Fibroblast of lung (primary cell): ENCODE measurements at places on chromosomes 1 and 21.

DNA sequence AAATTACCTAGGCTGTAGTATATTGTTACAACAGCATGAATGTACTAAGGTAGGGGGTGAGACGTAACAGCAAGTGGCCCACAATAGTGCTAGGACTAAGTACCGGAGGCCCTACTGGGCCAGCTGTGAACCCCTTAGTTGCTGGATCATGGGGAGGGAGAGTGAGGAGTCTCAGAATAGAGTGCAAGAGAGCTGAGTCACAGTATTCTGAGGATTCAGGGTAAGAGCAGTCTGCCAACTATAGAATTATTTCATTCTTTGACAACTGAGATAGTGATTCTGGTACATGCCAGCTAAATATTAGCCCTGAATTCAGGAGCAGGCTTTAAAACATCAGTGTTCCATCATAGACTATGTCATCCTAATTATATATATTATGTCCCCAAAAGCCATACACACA, 218.7 kb downstream of the TM2D1 start:
- no peak for DNase-seq

GRCh38 chr1:26278724-26279455, 996 bp upstream of the SH3BGRL3 start:
- peak; percentile 70 for DNase-seq

DNA sequence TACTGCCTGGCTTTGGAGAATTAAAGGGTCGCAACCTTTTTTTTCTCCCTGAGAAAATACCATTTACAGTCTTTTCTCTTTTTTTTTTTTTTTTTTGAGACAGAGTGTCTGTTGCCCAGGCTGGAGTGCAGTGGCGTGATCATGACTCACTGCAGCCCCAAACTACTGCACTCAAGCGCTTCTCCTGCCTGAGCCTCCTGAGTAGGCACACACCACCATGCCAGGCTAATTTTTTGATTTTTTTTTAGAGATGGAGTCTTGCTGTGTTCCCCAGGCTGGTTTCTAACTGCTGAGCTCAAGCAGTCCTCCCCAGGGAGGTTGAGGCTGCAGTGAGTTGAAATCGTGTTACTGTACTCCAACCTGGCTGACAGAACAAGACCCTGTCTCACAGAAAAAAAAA, 24.6 kb downstream of the UBE4B start:
- peak; percentile 28 for DNase-seq

GRCh38 chr1:170790175-170790574, 126.2 kb downstream of the PRRX1 start:
- DNase-seq: no peak

DNA sequence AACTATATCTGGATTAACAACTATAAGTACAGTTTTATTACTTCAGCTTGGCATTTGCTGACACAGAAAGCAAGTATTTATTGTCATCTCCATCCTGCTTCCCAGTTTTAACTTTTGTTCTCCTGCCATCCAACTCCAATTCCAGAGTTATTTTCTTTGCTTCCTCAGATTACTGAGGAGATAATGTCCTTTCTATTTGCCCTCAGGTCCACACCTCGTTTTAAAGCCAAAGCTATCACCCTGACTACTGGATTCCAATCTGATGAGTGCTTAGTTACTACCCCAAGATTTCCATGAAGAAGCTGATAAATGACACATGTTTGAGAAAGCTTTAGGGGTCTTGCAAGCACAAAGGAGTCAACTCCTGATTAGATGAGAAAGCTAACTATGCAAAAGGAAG, 25.2 kb downstream of the ACKR1 start:
- peak; percentile 3 for DNase-seq

DNA sequence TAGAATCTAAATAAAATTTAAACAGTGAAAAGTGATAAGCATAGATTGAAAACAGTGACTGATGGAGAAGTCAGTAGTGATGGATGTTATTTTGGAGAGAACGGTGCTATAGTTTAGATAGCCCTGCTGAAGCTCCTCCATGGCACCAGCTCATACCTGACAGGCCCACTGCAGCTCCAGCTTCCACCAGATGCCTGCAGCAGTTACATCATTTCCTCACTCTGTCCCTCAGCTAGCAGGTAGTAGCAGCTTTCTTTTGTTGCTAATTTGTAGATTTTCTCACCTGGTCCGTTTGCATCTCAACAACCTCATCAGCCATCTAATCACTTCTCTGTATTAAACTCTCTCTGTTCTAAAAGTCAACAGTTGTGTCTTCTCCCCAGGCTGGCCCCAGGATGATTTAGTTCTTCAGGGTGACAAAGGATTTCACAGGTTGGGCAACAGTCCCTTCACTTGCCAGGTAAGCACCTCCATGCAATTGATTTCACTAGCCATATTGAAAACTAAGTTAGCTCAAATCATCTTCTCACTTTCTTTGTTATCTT, 128.3 kb downstream of the LMX1A start:
- no peak for DNase-seq

DNA sequence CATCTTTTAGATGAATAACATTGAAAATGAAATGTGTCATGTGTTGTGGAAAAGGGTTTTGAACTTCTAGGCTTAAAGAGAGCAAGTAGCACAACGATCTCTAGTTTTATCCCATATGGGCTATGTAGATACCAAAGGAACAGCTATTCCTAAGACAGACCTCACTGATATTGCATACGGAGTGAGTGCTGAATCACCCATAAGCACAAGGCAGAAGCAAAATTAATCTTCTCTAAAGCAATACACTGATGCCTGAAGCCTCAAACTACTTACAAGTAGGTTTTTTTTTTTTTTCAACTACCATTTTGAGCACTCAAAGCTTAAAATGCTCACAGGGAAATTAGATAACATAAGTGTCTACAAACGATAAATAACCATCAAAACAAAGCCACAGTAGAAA, 5.0 kb upstream of the KMO start:
- no peak for DNase-seq

DNA sequence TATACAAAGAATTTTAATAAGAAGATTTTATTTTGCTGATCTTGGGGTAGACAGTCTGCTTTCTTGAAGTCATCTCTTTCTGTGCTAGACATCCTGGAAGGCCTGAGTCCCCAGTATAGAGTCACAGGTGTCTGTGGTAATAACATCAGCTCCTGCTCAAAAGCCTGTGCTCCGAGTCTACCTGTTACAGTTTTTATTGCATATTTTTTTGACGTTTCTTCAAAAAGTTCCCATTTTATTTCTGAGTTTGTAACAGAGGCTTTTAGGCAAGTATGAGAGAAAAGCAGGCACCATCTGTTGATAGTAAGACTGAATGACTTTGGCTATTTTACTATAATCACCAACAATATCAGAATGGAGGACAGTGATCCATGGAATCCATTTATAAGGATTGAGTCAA, 58.0 kb upstream of the WDR26 start:
- DNase-seq: no peak

GRCh38 chr1:177368255-177368654, 197.5 kb downstream of the BRINP2 start:
- peak; percentile 19 for DNase-seq

GRCh38 chr21:44702973-44703730, 6.2 kb downstream of the KRTAP10-12 start:
- DNase-seq: no peak

DNA sequence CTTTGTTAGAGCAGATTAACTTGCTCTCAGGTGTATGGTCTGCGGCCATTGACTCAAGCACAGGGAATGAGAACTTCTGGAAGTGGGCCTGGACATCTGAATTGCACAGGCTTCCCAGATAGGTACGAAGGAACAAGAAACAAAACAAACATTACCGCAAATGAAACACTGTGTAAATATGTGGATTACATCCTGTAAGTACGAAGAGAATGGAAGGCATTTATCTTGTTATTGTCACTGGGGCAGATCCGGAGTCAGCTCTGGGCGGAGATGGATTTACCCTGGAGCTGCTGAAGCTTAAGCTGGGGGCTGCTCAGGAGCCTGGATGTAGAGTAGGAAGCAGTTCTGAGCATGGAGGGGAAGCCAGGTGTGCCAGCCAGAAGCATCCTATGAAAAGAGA, 6.8 kb downstream of the HES2 start:
- DNase-seq: no peak

DNA sequence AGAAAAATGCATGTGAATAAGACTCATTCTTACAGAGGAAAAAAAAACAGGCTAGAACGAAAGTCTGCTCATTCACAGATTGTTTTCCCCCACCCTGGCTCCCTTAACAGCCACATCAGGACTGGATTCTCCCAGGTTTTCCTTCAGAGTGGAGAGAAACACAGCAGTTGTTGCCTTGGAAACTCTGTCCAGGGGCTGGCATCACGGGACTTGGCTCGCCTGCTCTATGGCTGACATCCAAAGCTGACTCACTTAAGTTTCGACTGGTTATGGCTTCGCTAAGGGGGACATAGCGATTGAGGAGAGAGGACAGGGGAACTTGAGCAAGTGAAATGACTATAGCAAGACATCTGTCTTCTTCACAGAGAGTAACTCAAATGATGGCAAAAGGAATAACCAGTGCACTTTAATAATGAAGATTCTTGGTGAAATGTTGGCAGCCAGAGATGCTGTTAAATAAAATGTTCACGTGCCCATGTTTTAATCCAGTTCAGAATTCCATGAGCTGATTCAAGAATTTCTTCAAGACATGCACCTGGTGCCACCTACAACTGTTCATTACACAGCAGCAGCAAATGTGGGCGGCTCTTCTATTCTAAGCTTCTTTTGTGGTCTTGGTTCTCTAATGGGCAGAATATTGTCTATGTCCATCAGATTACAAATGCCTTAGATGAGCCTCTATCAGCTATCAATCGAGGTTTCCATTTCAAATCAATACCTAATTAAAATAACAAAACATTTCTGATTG, 21.8 kb downstream of the MIS18A start:
- DNase-seq: peak; percentile 94

DNA sequence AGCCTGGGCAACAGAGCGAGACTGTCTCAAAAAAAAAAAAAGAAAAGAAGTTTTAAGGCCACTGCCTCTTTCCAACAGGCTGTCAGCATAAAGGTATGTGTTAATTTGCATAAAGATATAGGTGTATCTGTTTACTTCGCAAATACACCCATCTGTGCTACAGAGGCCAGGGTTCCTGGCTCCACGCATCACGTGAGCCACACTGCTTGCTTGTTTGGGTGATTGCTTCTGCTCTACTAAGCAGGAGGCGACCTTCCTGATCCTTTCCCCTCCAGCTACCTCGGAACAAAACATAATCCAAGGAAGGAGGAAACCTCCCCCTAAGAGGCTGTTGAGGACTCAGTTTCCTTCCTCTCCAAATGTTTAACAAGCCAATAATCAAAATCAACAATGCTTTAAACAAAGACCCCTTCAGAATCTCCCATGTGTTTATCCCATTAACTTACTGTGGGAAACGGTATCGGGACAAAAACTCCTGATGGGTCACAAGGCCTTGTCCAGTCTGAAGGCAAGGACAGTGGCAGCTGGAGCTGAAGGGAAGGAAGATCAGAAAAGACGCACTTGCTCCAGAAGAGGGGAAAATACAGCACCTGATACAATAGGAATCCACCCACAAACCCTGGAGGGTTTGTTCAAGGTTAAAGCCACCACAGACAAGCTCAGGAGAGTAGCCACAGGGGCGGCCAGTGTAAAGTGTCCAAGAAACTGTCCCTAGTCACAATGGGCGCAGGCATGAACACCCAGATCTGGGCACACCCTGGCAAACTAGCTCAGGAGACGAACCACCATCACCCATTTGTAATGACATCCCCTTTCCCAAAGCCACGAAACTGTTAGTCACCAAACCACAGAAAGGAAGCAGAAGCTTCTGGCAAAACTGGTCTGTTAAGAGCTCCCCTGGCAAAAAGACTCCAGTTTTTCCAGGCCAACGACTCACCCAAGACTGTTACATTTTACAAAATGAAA, 17.2 kb downstream of the CTNNBIP1 start:
- DNase-seq: peak; percentile 91

- DNase-seq: no peak
These were observed 437.0 kb downstream of the MATN1 start for GRCh38 chr1:30286241-30286987.

DNA sequence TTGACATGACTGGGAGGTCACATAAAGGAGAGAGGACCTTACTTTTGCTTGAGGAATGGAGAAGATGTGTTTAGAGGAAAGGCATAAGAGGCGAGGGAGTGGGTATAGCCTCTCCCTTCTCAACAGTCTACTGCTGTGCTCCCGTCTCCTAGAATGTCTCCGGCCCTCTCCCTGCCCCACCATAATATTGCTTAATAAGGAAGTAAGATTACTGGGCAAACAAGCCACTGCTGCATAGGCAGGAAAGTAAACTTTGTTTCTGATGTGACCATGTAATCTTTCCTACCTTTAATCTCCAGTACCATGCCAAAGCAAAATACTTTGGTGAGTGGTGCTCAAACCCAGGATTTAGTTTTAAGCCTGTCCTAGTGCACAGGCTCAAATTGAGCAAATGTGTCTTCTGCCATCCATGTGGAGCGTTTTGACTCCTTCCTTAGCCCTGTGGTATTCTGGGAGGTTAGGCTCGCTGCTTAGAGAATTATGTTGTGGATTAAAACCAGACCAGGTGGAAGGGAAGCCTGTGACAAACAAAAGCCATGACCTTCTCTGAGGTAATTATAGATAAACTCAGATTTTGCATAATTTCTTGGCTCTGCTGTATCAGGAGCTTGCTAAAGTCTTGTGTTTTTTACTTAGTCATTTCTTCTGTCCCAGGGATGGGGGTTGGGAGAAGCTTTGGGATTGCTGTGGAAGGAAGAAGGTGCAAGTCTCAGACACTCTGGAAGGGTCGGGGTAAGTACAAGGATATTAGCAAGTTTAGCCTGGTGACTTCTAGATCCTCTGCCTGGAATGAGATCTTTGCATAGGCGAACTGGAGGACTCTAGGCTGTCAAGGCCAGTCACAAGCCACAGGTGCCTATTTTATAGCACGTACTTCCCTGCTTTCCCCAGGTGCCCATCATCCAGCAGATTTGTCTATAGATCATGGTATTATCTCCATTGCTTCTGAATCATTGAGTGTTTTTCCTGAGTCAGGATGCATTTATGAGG, 34.5 kb upstream of the DIPK1A start:
- DNase-seq: no peak

DNA sequence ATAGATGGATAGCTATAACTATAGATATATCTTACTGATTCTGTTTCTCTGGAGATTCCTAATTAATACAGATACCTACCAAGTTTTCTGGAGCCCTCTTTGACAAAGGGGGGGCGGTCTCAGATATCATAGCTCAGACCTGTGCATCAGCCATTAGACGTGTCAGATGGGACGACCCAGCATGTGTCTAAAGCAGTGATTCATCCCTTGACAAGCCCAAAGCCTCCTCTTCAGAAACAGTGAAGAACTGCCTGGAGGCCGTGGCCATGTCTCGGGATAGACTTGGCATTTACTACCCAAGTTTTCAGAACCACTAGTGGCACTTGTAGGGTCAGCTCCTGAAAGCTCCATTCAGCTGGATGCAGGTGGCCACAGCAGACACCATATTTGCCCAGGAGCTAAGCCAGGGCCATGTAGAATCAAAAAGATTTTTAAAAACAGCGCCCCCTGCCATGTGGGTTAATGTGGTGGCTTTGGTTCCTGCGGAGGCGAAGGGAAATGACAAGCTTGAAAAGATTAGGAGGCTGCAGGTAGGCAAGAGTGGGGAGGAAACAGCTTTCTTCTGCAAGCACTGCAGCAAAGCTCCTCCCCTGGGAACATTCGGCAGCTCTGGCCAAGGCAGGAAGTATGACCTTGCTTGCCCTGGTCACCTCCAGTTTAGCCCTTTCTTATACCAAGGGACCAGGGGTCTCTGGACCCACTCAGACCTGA, 82.2 kb downstream of the FBXO2 start:
- DNase-seq: no peak
